Stimulated activated CD4-positive, alpha-beta T cell treated with anti-CD3 and anti-CD28 coated beads, Interleukin-2, amount 100 ng/mL, for 4 hours (primary cell): ENCODE measurements at places on chromosomes 16 and 17.

- DNase-seq, result peak; percentile 7
Observed at GRCh38 chr16:77273-77806, 685 bp upstream of the MPG start.

DNA sequence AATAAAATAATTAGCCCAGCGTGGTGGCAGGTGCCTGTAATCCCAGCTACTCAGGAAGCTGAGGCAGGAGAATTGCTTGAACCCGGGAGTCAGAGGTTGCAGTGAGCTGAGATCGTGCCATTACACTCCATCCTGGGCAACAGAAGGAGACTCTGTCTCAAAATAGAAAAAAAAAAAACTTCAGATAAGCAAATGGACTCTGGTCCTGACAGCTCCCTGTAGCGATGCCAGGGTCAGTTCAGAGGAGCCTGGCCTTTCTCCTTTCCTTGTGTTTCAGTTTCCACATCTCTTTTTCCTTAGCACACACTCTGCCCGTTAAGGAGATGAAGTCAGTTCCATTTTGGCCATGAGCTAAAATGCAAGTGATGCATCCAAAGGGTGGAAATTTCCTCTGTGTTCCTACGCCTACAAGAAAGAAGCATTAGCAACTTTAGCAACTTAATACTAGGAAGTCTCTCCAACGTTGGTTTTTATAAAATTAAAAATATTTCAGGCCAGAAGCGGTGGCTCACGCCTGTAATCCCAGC is 11.6 kb upstream of the GRB2 start:
- DNase-seq, result no peak

- no peak for DNase-seq
Observed at GRCh38 chr16:66844009-66844341, 239 bp upstream of the CA7 start.

- DNase-seq, result no peak
Observed at GRCh38 chr16:77299395-77299794, 100.2 kb downstream of the SYCE1L start.

- DNase-seq, result no peak
Observed at GRCh38 chr17:40071313-40072039, 8.7 kb downstream of the THRA start.

DNA sequence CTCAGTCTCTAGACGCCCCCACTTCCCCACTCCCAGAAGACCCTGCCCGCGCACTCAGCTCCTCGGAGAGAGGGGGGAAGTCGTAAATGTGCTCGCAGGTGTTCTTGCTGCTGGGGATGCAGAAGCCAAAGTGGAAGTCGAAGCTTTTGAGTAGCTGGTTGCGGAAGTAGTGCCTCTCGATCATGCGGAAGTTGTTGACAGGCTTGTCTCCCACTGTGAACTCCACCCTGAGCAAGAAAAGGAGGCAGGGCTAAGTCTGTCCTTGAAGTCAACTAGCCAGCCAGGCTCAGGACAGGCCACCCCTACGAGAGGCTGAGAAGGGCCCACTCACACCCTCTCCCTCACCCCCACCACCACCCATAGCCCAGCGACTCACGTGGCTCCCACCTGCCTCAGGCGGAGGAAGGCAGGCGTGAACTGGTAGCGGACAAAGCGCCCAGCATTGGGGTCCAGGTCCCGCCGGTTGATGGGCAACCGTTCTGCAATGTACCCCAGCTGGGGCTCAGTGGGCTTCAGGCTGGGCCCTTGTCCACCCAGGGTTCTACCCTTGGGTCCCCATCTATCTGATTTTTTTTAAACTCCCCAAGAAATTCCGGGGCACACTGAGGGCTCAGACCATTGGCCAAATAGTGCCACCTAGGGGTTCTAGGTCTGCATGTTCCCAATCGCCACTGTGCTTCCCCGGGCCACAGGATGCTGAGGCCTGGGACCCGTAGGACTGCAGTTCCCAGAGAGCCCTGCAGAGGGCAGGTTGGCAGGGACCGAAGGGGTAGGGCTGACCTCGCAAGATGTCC is 4.6 kb downstream of the UNC119 start:
- DNase-seq, result peak; percentile 44

DNA sequence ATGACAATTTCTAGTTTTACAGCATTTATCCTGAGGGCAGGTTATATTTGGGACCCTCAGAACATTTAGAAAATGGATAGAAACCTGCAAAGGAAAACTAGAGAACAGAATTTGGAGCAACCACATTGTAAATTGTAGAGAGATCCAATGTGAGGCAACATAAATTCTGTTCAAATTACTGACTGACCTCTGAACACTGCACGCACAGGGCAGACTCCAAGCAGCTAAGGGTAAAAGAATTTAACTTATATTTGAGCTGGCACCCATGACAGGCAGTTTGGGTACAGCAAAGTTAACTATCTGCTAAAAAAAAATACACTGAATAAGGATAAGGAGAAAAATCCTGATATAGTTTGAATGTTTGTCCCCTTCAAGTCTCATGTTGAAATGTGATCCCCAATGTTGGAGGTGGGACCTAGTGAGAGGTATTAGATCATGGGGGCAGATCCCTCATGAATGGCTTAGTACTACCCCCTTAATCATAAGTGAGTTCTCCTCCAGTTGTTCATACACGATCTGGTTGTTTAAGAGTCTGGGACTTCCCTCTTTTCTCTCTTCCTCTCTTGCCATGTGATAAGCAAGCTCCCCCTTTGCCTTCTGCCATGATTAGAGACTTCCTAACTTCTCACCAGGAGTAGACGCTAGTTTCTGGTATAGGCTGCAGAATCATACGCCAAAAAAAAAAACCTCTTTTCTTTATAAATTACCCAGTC is 75.7 kb downstream of the FBXL20 start:
- no peak for DNase-seq

DNA sequence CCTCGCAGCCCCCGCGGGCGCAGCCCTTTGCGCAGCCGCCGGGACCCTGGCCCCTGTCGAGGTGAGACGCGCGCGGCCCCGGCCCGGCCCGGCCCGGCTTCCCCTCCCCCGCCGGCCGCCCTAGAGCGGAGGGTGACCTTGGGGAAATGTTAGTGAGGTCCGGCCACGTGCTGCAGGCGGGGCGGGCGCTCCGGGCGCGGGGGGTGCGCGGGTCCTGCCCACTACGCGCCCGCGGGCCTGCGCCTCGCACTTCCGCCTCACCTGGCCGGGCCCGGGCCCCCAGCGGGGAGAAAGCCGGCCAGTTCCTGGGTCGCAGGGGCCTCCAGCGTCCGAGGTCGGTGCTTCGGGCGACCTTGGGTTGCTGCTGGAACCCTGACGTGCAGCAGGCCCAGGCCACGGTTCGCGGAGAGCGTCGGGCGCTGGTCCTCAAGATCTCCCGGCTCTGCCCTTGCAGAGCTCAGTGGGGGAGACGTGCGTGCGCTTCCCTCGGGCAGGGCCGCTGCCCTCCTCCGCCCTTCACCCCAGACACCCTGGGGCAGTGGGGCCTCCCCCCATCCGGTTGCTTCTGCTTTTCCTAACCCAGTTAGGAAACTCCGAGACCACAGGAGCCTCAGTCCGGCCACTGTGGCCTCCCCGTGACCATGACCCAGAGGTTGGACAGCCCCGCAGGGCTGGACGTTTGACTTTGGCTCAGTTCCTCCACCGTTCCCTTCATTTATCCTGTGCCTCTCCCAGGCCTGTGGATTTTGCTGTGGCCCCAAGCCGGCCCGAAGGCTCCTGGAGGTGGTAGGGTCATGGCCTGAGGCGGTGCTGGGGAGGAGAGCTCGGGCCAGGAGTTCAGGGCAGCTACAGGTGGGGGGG is 791 bp downstream of the MCRIP2 start:
- DNase-seq, result no peak

GRCh38 chr16:11399261-11399831 is 54.1 kb downstream of the RMI2 start:
- no peak for DNase-seq

DNA sequence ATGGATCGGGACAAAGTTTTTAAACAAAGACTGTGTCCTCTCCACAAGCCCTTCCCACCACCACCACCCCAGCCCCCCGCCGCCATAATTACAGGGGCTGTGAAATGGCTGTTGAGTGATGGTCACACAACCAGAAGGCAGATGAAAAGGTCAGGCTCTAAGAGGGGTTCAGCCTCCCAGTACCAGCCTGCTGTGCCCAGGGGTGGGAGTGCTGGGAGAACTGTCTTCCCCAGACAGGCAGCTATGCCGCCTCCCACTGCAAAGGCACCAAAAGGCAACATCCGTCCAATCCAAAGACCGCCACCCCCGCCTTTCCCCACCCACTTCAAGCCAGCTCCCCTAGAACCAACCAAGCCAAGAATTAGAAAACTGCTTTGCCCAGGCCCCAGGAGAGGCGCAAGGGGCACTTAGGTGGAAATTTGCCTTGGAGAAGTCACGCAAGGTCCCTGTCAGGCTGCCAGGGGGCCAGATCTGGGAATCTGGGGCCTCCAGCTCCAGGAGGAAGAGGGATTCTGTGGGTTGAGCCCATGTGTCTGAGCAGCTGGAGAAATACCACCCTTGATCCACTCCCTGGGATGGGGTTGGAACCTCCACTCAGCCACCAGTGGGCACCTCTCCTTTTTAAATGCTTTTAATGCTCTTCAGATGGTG is 14.4 kb downstream of the CARHSP1 start:
- no peak for DNase-seq

GRCh38 chr17:65807361-65807760 is 245.9 kb upstream of the AXIN2 start:
- DNase-seq, result no peak

- DNase-seq, result no peak
Observed at GRCh38 chr16:87762071-87762571, 3.7 kb downstream of the KLHDC4 start.

GRCh38 chr17:53490447-53490968 is 332.2 kb upstream of the KIF2B start:
- no peak for DNase-seq

- peak; percentile 35 for DNase-seq
Observed at GRCh38 chr16:4319454-4320421, 3.9 kb downstream of the GLIS2 start.

DNA sequence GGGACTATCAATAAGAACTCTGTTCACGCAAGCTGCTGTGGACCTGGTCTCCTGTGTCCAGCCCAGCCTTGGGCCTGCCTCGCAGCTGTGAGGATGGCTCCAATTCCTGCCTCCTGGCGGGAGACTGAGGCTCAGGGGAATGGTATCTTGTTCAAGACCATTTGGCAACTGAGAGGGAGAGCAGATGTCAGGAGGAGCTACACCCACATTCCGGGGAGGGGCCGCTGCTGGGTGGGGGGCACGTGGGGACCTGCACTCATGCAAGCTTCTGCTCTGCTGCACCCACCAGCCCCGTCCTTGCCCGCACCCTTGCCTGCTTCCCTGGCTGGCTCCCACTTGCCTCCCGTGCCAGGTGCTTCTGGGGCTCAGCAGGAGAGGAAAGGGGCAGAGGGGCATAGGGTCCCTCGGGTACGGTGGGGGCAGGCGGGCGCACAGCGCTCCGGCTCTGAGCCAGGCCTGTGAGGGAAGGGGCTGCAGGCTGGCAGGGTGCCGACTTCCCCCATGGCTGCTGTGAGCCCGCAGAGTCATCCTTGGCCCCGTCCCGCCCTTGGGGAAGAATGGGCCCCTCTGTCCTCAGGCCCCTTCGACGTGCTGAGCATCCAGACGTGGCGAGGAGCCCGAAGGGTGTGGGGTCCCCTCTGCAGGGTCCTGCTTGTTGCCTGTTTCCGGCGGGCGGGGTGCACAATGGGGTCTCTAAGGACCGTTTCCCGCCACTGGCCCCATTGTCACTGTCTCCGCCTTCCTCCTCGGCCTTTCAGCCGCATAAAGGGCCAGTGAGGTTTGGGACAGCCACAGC is 2.7 kb downstream of the METRN start:
- no peak for DNase-seq

GRCh38 chr16:71296584-71297340 is 7.6 kb upstream of the CMTR2 start:
- no peak for DNase-seq

DNA sequence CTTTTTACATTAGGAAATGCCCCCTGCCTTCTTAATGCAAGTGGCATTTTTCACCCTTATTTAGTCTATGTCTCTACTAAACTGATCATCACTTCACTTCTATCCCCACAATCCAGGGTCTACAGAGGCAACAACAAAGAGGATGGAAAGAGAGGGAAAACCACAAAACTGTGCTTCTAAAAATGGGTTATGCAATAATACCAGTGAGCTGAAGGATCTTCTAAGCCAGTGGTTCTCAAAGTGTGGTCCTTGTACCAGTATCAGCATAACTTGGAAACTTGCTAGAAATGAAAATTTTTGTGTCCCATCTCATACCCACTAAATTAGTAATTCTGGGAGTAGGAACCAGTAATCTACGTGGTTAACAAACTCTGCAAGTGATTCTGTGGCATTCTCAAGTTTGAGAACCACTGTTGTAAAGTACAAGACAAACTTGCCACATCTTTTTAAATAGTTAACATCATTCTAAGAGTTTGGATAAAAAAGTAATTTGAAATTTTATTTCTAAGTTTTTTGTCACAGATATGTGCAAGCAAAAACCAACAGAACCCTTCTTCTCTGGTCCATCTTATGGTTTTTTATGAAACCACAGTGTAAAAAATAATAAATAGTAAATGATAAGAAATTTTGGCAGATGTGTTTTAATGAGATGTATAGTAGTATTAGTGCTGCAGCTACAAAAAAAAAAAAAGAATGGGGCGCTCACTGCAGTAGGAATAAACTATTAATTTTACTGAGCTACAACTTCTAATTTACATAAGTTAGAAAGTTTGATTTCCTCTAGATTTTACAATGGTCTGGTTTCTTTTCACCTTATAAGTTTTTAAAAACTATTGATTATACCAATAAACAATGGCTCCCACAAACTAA is 16.2 kb downstream of the CDC27 start:
- no peak for DNase-seq

- DNase-seq, result no peak
Observed at GRCh38 chr16:75238132-75238852, 13.1 kb downstream of the BCAR1 start.

- DNase-seq, result no peak
Observed at GRCh38 chr16:79602628-79603014, 2.1 kb upstream of the MAF start.

- DNase-seq, result no peak
Observed at GRCh38 chr16:19093631-19094541, 19.9 kb upstream of the ITPRIPL2 start.
